ENCODE measurements at places on chromosomes 1 and 21.

DNA sequence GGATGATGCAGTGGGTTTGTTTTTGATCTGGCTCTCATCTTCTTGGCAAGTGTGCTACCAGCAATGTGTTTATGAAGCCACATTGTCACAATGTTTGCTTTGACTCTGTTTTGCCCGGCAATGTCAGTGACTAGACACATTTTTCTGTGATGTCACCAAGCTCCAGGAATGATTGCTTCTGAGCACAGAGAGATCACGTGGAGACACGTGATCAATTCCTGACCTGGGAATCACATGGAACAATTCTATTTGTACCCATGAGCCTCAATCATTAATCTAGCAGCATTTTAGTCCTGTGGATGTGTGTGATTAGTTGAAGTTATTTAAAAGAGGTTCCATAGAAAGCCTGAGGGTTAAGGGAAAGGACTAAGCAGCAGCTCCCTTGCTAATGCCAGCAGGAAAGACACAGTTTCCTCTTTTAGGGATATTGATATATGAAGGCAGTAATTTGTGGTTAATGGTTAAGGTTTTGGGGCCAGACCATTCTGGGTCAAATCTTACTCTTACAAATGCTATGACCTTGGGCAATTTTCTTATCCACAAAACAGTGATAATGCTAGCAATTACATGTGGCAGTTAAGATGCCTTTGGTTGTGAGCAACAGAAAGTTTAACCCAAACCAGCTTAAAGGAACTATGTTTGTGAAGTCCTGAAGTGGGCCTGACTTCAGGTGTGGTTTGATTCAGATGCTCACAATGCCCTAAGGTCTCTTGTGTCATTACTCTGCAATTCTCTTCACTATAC lies 59.0 kb downstream of the FASLG start:
- peak; percentile 27 for DNase-seq

DNA sequence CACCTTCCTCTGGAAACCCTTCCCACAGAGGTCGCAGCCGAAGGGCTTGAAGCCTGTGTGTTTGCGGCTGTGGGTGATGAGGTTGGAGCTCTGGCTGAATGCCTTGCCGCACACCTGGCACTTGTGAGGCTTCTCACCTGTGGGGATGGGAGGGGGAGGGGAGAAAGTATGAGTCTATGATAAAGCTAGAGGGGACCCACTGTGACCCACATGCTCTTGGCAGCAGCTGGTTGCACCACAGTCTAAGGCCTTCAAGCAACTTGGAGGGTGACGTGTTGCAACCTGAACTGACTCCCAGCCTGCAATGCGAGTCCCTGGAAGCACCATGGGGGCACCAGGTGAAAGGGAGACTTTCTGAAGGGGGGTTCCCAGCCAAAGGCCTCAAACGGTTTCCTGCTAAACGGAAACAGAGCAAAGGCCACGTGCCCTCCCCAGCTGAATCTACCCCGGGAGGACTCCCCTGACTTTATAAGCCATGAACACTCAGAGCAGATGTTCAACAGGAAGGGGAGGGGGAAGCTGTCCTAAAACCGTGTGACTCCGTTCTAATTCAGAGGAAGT lies 10.6 kb downstream of the GFI1 start:
- DNase-seq: no peak

DNA sequence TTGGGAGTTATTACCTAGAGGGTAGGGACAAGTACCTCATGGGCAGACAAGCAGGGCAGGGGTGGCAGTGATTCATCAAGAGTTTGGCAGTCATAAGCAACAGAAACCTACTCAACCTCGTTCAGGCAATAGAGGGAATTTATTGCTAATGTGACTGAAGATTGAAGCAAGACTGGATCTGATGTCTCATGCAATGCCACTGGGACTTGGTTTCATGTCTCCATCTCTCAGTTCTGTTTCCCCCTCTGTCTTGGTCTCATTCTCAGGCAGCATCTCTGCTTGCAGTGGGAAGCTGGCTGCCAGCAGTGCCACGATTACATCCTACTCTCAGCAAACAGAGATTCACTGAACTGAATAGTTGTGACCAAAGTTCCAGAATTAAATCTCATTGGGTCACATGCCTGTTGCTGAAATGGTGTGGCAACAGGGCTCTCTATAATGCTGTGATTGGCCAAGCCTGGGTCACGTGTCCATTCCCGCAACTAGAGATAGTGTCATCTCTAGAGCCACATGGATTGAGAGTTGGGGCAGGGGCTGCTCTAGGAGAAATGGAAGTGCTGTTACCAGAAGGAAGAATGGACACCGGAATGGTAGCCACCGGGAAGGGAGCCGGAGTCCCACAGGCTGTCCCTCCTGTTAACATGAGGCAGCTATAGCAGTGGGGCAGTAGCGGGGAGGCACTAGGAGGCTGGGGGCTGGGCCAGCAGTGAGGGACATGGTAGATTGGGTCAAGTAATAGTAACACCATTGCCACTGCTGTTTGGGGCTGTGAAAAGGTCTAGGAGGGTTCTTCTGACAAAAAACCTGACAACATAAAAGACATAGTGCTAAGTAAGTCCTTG lies 3.9 kb upstream of the CDC42 start:
- no peak for DNase-seq

GRCh38 chr1:103365860-103366569 lies 159.5 kb upstream of the RNPC3 start:
- no peak for DNase-seq

DNA sequence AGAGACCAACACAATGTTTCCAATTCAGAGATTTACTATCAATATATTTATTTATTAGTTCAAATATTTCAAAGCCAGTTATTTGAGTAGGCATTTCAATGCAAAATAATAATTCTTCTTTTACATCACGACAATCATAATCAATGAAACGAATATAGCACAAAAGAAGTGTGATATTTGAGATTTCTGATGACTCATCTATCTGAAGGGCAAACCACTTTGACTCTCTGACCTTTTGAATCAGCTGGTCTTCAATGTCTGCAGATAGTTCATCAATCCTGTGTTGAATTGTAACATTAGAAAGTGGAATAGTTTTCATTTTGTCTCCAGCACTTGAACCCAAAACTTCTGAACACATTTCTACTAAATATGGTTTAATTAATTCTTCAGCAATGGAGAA lies 3.0 kb upstream of the TMEM35B start:
- DNase-seq: no peak

DNA sequence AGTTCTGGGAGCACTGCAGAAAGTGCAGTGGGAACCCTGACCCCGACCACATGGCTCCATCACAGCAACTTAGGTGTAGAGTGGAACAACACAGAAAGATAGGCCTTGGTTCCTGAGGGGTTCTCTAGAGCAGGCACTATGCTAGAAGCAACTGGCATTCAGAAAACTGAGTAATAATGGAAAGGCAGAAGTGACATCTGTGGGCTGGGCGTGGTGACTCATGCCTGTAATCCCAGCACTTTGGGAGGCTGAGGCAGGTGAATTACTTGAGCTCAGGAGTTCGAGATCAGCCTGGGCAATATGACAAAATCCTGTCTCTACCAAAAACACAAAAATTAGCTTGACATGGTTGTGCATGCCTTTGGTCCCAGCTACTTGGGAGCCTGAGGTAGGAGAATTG lies 5.3 kb downstream of the MRPS15 start:
- no peak for DNase-seq

DNA sequence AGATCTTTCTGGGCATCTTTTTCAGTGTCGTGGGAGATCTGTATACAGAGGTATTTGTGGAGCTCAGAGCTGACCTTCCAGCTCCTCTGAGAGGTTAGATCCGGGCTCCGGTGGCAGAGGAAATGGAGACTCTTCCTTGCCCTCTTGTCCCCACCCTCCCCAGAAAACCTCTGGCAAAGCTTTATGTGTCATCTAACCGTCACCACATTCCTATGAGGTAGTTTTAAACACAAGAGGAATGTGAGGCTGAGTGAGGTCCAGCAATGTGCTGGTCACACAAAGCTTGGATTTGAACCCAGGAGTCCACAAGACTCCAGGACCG lies 1.2 kb downstream of the CD160 start:
- no peak for DNase-seq

DNA sequence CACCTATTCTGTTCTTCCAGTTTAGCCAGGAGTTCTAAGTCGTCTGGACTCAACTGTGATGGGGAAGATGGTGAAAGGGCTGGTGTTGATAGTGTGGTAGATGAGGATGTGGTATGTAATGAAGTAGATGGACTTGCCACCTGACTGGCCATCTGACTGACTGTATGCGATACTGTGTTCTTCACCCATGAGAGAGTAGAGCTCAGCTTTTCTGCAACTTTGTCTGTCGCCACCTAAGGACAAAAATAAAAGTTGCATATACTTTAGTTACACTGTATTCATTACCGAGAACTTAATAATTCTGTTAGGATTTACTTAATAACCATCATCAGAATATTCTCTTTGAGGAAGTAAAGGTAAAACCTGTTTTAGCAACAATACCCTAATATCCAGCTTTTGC lies 48.5 kb downstream of the EVI5 start:
- DNase-seq: no peak

- no peak for DNase-seq
Measured at GRCh38 chr1:30478283-30478682, 245.1 kb downstream of the MATN1 start.

DNA sequence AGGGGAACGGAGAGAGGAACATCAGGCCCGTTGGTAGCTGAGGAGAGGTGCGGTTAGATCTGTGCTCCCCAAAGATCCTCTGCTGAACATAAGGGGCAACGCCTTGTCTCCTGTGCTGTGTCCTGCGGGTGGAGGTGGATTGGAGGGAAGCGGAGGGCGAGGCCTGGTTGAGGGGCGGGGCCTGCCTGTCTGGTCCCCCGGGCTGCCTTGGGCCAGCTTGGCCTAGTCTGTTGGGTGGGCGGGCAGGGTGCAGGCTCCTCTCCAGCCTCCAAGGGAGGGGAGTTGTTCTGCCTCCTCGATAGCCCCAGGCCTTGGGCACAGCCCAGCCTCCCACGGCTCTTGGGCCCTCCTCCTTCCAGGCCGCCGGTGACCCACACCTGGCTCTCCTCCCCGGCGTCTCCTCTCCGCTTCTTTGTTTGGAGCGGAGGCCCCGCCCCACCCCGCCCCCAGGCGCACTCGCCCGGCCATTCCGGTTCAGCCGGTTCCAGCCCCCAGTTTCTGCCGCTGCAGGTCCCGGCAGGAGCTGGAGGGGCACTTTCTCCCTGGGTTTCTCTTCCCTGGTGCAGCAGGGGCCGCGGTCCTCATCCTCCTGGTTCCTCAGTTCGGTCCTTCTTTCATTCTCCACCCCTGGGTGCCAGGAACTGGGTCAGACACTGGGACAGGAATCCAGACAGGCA lies 19.4 kb downstream of the PTPRF start:
- peak; percentile 97 for DNase-seq

- DNase-seq: no peak
Measured at GRCh38 chr1:9234223-9235095, at the start of gene H6PD. Gene H6PD, plus strand, starts transcription at chr1:9234774. Its CDS starts 10,161 bp downstream, at chr1:9244935.

DNA sequence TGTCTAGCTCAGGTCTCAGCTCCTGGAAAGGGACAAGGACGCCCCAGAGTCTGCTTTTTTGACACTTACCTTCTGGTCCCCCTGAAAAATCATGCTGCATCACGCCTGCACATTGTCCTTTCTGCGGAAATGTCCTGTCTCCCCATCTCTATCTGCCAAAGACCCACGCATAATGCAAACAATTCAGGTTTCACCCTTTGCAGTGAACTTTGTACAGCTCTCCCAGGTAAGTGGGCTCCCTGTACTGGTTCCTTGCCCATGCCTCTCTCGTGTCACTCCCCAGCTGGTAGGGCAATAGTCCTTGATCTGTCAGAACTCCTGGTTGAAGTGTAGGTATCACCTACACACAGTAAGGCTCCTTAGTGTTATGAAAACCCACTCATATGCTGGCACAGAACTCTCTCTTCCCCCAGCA lies 102.9 kb upstream of the IRF2BP2 start:
- no peak for DNase-seq

GRCh38 chr1:48215222-48215621 lies 7.3 kb upstream of the SLC5A9 start:
- no peak for DNase-seq

DNA sequence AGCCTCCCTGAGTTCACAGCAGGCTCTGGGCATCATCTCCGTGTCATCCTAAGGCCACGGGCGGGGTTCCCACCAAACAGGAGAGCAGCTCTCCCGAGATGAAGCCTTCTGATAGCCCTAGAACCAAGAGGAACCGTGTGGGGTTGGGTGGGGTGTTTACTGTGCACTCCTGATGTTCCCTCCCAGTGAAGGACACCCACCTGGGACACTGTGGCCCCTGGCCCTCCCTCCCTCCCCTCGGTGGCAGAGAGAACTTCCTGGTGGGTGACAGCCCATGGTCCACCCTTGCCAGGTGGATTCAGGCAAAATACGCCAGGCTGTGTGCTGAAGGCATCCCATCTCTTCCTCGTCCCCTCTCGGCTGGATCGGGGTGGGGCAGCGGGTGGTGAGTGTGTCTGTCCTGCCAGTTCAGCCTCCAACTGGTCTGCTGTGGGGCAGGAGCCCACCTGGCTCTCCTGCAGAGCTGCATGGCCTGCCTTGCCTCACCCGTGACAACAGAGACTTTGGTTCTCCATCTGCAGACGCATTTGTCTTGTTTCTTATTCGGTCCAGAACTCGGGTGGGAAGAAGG lies 15.6 kb upstream of the C1orf174 start:
- no peak for DNase-seq

- DNase-seq: no peak
Measured at GRCh38 chr1:3858231-3858981, 1.1 kb downstream of the DFFB start.

GRCh38 chr1:165674599-165674998 lies 23.8 kb downstream of the ALDH9A1 start:
- DNase-seq: no peak
